CD14-positive monocyte (primary cell): ENCODE measurements at places on chromosomes 3 and 15. TPM values are rescaled to one million over a fixed set of nuclear protein-coding genes. Genes with fewer than 3 reads are reported as not detected.

DNA sequence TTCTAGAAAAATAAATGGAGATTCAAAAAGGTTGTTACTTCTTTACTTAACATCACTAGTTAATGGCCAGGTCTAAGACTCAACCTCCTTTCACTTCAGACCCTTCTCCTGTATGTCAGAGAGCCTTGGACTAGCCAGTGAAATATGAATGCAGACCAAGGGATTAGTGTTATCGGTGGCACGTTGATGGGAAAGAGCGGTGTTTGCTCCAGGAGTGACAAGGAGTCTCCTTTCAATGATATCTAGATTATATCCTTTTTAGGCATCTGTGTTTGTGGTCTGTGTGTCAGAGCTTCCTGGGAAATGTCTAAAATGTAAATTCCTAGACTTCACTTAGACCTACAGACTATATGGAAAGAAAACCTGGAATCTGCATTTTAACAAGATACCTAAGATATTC is 658.0 kb upstream of the KCNMB2 start:
- no peak for DNase-seq

GRCh38 chr3:66338927-66339326 is 118.1 kb downstream of the SLC25A26 start:
- no peak for DNase-seq

DNA sequence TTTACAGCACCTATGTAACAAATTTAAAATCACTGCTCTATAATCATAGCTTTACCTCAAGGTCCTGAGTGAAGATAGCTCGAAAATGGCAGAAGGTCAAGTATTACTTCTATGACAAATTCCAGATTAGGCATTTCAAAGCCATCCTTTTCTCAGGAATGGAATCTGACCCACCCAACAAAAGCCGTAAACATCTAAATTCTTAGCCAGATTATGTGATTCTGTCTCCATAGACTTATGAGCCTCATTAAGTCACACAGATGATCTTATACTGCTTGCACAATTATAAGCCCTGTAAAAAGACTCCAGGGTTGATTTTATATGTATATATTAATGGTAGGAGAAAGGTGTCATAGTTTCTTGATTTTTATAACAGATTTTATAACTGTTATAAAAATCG is 56.9 kb downstream of the CEP152 start:
- DNase-seq: no peak

GRCh38 chr3:31541089-31541488 is 8.4 kb downstream of the STT3B start:
- DNase-seq: peak; percentile 58

DNA sequence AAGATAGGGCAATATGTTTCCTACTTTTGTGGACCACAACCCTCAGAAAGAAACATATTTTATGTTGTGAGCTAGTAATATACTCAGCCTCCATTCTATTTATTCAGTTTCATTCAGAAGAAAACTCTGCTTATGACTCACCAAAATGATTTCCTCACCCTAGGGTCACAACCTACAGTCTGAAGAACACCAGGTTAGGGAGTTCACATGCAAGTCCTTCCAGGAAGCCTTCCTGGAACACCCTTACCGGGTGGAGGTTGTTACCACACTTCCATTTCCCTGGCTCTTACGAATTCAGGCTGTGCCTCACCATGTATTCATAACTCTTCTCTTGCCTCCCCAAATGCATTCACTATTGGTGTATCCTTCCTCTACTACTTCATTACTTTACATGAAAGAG is 228.0 kb upstream of the ADAMTS9 start:
- no peak for DNase-seq

DNA sequence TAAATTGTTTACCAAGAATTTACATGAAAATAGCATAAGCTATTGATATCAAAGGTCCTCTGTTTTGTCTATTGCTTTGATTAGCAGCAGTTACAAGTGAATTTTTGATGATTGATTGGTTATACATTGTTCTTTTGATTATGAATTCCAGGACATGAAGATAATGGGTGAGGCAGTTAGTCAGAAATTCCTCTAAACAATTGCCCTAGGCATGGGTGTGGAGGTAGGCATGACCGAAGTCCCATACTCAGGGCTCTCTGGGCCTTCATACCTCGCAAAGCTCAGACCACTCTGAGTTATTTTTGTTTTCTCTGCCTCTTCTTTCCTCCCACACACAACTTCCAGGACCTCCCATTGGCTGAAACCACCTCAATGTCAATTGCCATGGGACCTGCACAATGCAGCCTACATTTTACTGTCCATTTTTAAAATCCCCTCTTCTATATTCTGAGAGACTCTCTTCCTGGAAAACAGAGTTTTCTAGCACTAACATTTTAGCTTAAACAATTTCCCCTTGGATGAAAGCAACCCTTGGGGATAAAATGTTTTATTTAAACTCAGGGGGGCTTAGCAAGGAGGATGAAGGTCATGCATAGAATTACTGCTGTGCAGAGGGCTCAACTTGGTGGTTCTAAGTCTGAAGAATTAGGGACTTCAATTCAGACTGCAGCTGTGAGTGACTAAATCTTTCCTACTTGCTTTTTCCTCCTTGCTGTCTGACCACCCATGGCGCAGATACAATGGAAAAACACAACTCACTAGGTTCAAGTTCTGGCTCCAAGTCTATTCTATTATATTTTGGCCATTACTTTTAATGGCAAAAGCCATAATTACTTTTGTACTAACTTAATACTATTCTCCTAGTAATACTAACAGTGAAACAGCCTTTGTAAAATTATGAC is 594.8 kb downstream of the NTRK3 start:
- DNase-seq: no peak

GRCh38 chr15:62935300-62936081 is 107.1 kb upstream of the TPM1 start:
- no peak for DNase-seq

GRCh38 chr3:191376516-191377141 is 46.3 kb upstream of the UTS2B start:
- DNase-seq: no peak

GRCh38 chr3:53493963-53494791 is at the start of gene CACNA1D:
Gene CACNA1D (plus strand): TSS chr3:53494611. CDS start chr3:53495167, 556 bp downstream.
- DNase-seq: no peak

GRCh38 chr3:13105896-13106250 is 32.6 kb upstream of the IQSEC1 start:
- DNase-seq: no peak

DNA sequence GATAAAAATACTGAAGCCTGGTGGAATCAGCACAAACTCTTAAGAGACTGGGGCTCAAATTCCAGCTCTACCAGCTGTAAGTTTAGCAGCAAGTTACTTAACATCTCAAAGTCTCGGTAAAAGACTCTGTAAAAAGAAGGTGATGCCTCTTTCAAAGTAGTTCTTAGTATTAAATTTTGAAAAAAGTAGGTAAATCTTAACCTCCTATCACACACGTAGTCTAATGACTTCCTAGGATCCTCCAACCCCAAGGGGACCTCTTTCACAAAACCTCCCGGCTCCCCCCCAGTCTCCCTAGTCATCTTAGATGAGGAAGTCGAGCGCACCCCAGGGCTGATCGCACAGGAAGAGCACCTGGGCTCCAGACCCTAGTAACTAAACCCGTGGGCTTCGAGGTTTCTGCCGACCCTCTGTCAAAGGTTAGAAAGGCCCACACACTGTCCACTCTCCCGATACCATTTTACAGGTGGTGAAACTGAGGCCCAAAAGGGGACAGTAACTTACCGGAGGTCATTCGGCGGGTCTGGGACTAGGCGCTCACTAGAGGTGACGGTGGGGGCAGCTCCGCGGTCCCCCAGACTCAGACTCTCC is 427 bp downstream of the MBD4 start:
- DNase-seq: peak; percentile 76

GRCh38 chr3:155995525-155996370 is 124.6 kb upstream of the KCNAB1 start:
- no peak for DNase-seq

CLDN11 gene
- 0.11 and 0.13 TPM in 2 replicates for polyA plus RNA-seq

PLA2G4E gene
- not detected for polyA plus RNA-seq

PAQR9 gene
- polyA plus RNA-seq: not detected

ZNF660 gene
- not detected for polyA plus RNA-seq

KIF7 gene
- polyA plus RNA-seq: not detected in 2 replicates

EPHB1 gene
- polyA plus RNA-seq: 0.06 TPM
